ENCODE measurements at places on chromosomes 7 and 10. TPM values are rescaled to one million over a fixed set of nuclear protein-coding genes. Genes with fewer than 3 reads are reported as not detected.
A peak's percentile ranks its signal among the peaks of the same experiment; 100 is the strongest.

GRCh38 chr7:45506059-45506458, 68.1 kb upstream of the ADCY1 start:
- no peaks in the 10 kb centered on the region for H3K4me1 ChIP-seq
- H3K4me3 ChIP-seq: no peak overlapping the region
- no peak overlapping the region for H3K27ac ChIP-seq
- H3K27me3 ChIP-seq: no peaks in the 10 kb centered on the region

GRCh38 chr10:98321186-98321780, 53.3 kb upstream of the LOXL4 start:
- H3K4me1 ChIP-seq: peaks cover 3% of the 10 kb centered on the region
- H3K36me3 ChIP-seq: no peaks in the 10 kb centered on the region
- no peak for DNase-seq

- peaks cover 17% of the 10 kb centered on the region for H3K36me3 ChIP-seq
- peaks cover 6% of the 10 kb centered on the region for H3K4me1 ChIP-seq
- H3K4me3 ChIP-seq: no peak overlapping the region
- no peaks in the 10 kb centered on the region for H3K27me3 ChIP-seq
Measured at GRCh38 chr10:31395695-31396094, 76.7 kb downstream of the ZEB1 start.

DNA sequence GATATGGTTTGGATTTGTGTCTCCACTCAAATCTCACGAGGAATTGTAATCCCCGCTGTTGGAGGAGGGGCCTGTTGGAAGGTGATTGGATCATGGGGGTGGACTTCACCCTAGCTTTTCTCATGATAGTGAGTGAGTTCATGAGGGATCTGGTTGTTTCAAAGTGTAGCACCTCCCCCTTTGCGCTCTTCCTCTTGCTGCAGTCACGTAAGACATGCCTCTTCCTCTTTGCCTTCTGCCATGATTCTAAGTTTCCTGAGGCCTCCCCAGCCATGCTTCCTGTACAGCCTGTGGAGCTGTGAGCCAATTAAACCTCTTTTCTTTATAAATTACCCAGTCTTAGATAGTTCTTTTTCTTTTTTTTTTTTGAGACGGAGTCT, 17.1 kb downstream of the CDNF start:
- no peak for DNase-seq
- no peaks in the 10 kb centered on the region for H3K36me3 ChIP-seq
- peaks cover 2% of the 10 kb centered on the region for H3K4me1 ChIP-seq

GRCh38 chr7:5685205-5685604, 96.3 kb downstream of the RNF216 start:
- H3K4me3 ChIP-seq: no peak overlapping the region
- H3K36me3 ChIP-seq: peaks cover 29% of the 10 kb centered on the region
- no peak overlapping the region for H3K27ac ChIP-seq
- H3K27me3 ChIP-seq: peaks cover 4% of the 10 kb centered on the region
- no peak for DNase-seq

DNA sequence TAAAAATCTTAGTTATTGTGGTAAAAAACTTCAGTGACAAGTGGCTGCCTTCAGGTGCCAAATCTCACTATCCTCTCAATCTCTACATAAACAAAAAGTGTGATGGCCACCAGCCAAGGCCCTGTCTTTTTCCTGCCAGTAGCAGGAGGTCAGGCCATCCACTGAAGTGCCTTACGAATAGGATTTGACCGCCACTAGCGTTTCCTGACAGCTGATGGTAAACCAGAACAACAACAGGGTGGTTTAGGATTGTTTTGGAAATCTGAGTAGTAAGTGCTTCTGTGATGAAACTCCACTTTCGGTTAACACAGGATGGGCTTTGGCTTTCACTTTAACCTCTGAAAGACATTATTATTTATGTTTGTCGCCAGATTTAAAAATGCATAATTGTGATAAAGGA, 55.7 kb upstream of the OGDHL start:
- no peaks in the 10 kb centered on the region for H3K27me3 ChIP-seq
- peaks cover 10% of the 10 kb centered on the region for H3K4me1 ChIP-seq
- peaks cover 48% of the 10 kb centered on the region for H3K36me3 ChIP-seq
- DNase-seq: no peak
- no peak overlapping the region for H3K4me3 ChIP-seq

GRCh38 chr7:5546626-5547025, 123.0 kb upstream of the TNRC18 start:
- no peak for DNase-seq
- no peaks in the 10 kb centered on the region for H3K36me3 ChIP-seq
- H3K4me3 ChIP-seq: no peak overlapping the region
- peaks cover 7% of the 10 kb centered on the region for H3K4me1 ChIP-seq
- H3K27ac ChIP-seq: no peak overlapping the region

DNA sequence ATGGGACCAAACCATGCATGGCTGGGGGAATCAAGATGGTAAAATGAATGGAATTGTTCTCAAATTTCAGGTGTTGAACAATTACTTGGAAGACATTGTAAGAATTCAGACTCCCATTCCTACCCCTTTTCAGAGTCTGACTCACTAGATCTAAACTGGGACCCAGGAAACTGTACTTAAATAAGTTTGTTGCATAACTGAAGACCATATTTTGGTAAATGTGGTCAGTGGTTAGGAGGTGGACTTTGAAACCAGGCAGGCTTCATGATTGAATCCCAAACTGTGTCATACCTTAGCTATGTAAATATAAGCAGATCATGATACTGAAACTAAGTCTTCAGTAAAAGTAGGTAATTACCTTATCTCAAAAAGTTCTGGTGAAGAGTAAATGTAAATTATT, 41.7 kb downstream of the ZWINT start:
- no peaks in the 10 kb centered on the region for H3K4me1 ChIP-seq
- H3K4me3 ChIP-seq: no peak overlapping the region
- H3K36me3 ChIP-seq: no peaks in the 10 kb centered on the region
- no peak for DNase-seq

- H3K27me3 ChIP-seq: no peaks in the 10 kb centered on the region
- no peak for DNase-seq
Measured at GRCh38 chr7:91514591-91514990, 250.4 kb downstream of the FZD1 start.

GRCh38 chr7:88191911-88192310, 27.9 kb downstream of the SRI start:
- no peaks in the 10 kb centered on the region for H3K36me3 ChIP-seq
- H3K4me3 ChIP-seq: no peak overlapping the region
- H3K27ac ChIP-seq: no peak overlapping the region

DNA sequence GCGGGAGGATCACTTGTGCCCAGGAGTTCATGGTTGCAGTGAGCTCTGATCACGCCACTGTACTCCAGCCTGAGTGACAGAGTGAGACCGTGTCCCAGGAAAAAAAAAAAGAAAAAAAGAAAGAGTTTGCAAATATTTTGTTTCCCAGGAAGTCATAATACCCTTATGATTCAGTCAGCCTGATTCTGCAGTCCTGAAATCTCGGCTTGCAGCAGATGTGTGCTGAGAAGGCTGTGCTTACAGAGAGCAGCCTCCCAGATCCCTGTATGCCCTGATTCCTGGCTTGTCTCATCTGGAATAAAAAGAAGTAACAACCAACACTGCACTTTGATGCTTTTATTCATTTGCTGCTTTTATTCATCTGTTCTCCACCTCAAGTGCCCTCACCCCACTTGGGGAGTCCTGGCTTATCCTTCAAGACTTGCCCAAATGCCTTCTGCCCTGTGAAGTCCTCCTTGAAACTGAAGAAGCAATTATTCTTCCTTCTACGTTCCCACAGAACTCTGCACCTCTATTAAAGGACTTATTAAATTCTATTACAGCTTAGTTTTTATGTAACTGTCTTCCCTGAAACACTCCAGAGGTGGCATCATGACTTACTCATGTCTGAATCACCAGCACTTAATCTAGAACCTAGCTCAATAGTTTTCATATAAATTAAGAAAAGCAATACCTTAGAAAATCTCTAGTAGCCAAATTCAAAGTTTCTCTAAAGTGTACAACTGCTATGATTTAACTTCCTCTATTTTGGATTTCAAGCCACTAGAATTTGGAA, 27.7 kb upstream of the BPGM start:
- H3K27me3 ChIP-seq: peaks cover 64% of the 10 kb centered on the region
- no peak overlapping the region for H3K4me3 ChIP-seq
- no peak overlapping the region for H3K27ac ChIP-seq
- DNase-seq: no peak
- peaks cover 2% of the 10 kb centered on the region for H3K36me3 ChIP-seq
- peaks cover 9% of the 10 kb centered on the region for H3K4me1 ChIP-seq

DNA sequence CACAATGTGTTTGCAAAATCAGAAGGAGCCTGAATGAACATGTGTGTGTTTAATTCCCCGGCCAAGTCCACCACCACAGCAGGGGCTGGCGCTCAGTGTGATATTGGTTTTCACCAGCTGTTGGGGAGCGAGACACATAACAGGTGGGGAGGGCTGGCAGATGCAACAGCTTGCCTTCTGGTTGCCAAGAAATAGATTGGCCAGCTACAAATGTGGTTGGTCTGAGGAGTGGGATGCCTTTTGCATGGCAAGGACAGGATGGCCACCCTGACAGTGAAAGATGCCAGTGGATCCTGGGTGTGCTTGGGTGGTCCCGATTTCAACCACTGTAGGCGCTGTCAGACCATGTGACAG, 292.5 kb upstream of the FZD8 start:
- no peak overlapping the region for H3K27ac ChIP-seq
- H3K36me3 ChIP-seq: no peaks in the 10 kb centered on the region
- H3K4me3 ChIP-seq: no peak overlapping the region

- H3K36me3 ChIP-seq: no peaks in the 10 kb centered on the region
- H3K4me3 ChIP-seq: no peak overlapping the region
- no peak overlapping the region for H3K27ac ChIP-seq
- no peak for DNase-seq
Measured at GRCh38 chr10:30577048-30577447, 52.5 kb downstream of the LYZL2 start.

GRCh38 chr10:92432596-92432995, 141.3 kb downstream of the IDE start:
- no peak for DNase-seq
- no peak overlapping the region for H3K27ac ChIP-seq
- no peak overlapping the region for H3K4me3 ChIP-seq
- peaks cover 3% of the 10 kb centered on the region for H3K27me3 ChIP-seq
- no peaks in the 10 kb centered on the region for H3K36me3 ChIP-seq
- H3K4me1 ChIP-seq: no peaks in the 10 kb centered on the region

DNA sequence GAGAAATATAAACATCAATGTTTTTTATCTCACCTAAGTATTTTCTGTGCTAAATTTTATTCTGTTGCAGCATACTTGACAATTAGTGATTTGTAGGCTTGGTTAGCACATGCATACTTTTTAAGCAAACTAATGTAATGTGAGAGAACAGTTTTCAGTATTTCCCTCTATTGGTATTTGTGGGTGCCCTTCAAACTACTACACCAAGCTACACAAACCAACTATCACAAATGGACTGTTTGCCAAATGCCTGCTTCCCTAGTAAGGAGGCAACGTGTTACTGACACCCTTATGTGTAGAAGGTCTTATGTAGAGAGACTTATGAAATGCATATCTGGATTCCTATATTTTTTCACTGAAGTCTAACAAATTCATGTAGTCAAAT, 98.4 kb upstream of the FZD1 start:
- H3K36me3 ChIP-seq: no peaks in the 10 kb centered on the region
- H3K4me1 ChIP-seq: no peaks in the 10 kb centered on the region
- H3K27ac ChIP-seq: no peak overlapping the region
- DNase-seq: no peak

- H3K27ac ChIP-seq: peak overlapping the region; percentile 26
- DNase-seq: peak; percentile 74
- H3K4me3 ChIP-seq: no peak overlapping the region
Measured at GRCh38 chr10:103504181-103504783, 10.8 kb downstream of the NEURL1 start.

DNA sequence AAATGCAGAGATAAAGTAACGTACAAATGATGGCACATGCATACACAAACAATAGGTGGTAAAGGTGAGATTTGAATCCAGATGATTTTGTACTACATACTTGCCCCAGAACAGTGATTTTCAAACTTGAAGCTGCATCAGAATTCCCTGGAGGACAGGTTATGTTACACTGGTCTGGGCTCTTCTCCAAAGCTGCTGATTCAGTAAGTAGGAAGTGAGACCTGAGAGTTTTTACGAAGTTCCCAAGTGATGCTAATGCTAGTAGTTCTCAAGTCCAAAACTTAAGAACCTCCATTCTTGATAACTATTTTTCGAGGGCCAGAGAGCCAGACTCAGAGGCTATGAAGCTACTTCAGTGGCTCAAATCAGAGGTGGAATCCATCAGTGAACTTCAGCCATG, 159.0 kb upstream of the POM121L12 start:
- DNase-seq: no peak
- no peaks in the 10 kb centered on the region for H3K36me3 ChIP-seq
- H3K4me3 ChIP-seq: no peak overlapping the region
- H3K4me1 ChIP-seq: no peaks in the 10 kb centered on the region

- no peak overlapping the region for H3K4me3 ChIP-seq
- no peak for DNase-seq
- H3K27me3 ChIP-seq: no peaks in the 10 kb centered on the region
- H3K4me1 ChIP-seq: no peaks in the 10 kb centered on the region
Measured at GRCh38 chr7:139603282-139603681, 79.8 kb downstream of the CLEC2L start.

NRCAM gene
- not detected for total RNA-seq

LIPN gene
- not detected for total RNA-seq

CLDN4 gene
- 0.09 TPM for total RNA-seq

KIAA1217 gene
- total RNA-seq: 0.70 TPM

SSC4D gene
- total RNA-seq: 0.23 TPM

FLNC gene
- not detected for total RNA-seq

PTN gene
- not detected for total RNA-seq

Data from activated CD8-positive, alpha-beta memory T cell treated with anti-CD3 and anti-CD28 coated beads, Interleukin-2, amount 10 ng/mL, durations not matched to agents 7 days and 5 days (primary cell).